Endodermal cell (in vitro differentiated cells): ENCODE measurements at places on chromosomes 3 and 15. TPM values are rescaled to one million over a fixed set of nuclear protein-coding genes. Genes with fewer than 3 reads are reported as not detected.

SCN11A gene
- 0.35 to 0.40 TPM (median 0.36 TPM) in 3 replicates for total RNA-seq

CCNB2 gene
- 76.6 and 77.5 TPM in 2 replicates for total RNA-seq

NEK10 gene
- total RNA-seq = 0.42 to 2.8 TPM (median 1.3 TPM) in 3 replicates

ISL2 gene
- total RNA-seq = 0.27 and 0.51 TPM in 2 replicates

DAZL gene
- total RNA-seq = 0.14 TPM in 1 of 2 replicates, not detected in the other

BMF gene
- 46.9 and 53.5 TPM in 2 replicates for total RNA-seq

- no peak overlapping the region for H3K4me3 ChIP-seq
- H3K27me3 ChIP-seq = no peaks in the 10 kb centered on the region
- H3K4me1 ChIP-seq = no peaks in the 10 kb centered on the region
- DNase-seq = no peak
These were observed 5.9 kb upstream of the EDEM1 start for GRCh38 chr3:5181469-5182141.

- H3K27me3 ChIP-seq = no peaks in the 10 kb centered on the region
- no peaks in the 10 kb centered on the region for H3K36me3 ChIP-seq
- H3K4me3 ChIP-seq = no peak overlapping the region
- no peak overlapping the region for H3K27ac ChIP-seq
These were observed 82.5 kb upstream of the RGMA start for GRCh38 chr15:93171476-93171875.

- H3K4me1 ChIP-seq = peaks cover 9% of the 10 kb centered on the region
- no peak for DNase-seq
- H3K27ac ChIP-seq = no peak overlapping the region
These were observed 2.1 kb downstream of the CMC1 start for GRCh38 chr3:28243424-28244106.

DNA sequence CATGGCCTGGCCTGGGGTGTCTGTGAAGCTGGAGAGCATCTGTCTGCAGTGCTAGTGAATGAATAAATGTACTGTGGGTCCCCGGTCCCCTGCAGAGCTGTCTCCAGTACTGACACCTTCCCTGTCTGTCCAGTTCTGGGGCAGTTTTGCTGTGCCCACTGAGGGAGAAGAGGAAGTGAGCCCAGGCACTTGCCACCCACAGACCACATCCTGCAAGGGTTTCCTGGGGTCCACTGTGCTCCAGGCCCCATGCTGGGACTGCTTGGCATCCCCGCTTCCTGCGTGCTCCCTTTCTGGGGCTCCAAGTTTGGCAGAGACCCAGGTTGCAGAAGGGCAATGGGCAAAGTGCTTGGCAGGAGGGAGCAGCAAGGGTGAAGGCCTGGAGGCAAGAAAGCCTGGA lies 4.9 kb upstream of the SLC6A6 start:
- peaks cover 8% of the 10 kb centered on the region for H3K4me1 ChIP-seq
- no peak for DNase-seq
- H3K27ac ChIP-seq = no peak overlapping the region

DNA sequence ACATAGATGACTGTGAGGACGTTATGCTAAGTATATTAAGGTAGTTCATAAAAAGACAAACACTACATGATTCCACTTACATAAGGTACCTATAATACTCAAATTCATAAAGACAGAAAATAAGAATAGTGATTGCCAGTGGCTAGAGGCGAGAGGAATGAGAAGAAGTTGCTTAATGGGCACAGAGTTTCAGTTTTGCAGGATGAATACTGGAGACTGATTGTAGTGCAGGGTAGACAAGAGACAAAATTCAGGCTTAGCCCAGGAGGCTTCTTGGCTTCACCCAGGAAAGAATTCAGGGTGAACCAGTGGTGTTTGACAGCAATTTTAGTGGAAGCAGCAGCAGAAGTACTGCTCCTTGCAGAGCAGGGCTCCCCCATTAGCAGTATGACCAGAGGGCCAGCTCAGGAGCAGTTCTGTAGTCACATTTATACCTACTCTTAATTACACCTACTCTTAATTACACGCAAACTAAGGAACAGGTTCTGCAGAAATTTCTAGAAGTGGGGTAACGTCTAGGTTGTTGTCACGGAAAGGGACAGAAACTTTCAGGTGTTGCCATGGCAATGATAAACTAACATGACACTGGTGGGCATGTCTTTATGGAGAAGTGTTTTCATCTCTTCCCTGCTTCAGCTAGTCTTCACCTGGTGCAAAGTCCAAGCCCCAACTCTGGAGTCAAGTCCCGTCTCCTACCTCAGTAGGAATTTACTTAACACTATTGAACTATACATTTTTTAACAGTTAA lies 55.2 kb downstream of the TBL1XR1 start:
- no peaks in the 10 kb centered on the region for H3K27me3 ChIP-seq
- H3K4me1 ChIP-seq = peaks cover 7% of the 10 kb centered on the region
- H3K36me3 ChIP-seq = peaks cover 55% of the 10 kb centered on the region
- DNase-seq = no peak
- H3K4me3 ChIP-seq = no peak overlapping the region

GRCh38 chr3:105781871-105782270 lies 86.9 kb downstream of the CBLB start:
- H3K36me3 ChIP-seq = no peaks in the 10 kb centered on the region
- DNase-seq = no peak
- no peak overlapping the region for H3K27ac ChIP-seq
- H3K4me3 ChIP-seq = no peak overlapping the region
- peaks cover 4% of the 10 kb centered on the region for H3K4me1 ChIP-seq
- H3K27me3 ChIP-seq = peaks cover 17% of the 10 kb centered on the region

GRCh38 chr3:192906940-192907339 lies 10.7 kb downstream of the MB21D2 start:
- no peak overlapping the region for H3K27ac ChIP-seq
- H3K36me3 ChIP-seq = peaks cover 11% of the 10 kb centered on the region
- no peak overlapping the region for H3K4me3 ChIP-seq
- no peak for DNase-seq
- H3K4me1 ChIP-seq = no peaks in the 10 kb centered on the region

DNA sequence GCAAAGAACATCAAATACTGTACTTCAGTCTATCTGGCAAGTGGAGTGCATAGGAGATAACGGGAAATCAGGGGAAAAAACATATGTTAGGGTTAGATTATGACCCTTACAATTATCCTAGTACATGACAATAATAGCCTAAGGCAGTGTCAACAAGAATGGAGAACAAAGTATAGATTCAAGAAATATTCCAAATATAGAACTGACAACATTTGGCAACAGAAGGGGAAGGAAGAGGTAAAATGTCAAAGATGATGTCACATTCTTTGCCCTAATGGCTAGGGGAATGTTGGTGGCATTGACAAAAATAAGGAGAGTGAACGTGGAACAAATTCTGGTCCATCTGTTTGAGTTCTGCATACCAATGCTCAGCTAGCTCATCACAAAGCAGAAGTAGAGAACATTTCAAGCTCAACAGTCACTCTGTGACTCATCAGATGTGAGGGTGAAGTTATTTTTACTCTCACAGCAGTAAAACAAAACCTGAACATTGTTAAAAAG lies 15.5 kb upstream of the ATP8B4 start:
- DNase-seq = no peak
- H3K27me3 ChIP-seq = no peaks in the 10 kb centered on the region
- no peak overlapping the region for H3K4me3 ChIP-seq
- no peak overlapping the region for H3K27ac ChIP-seq
- H3K36me3 ChIP-seq = no peaks in the 10 kb centered on the region

GRCh38 chr15:40075298-40076044 lies 33.2 kb downstream of the BMF start:
- H3K36me3 ChIP-seq = no peaks in the 10 kb centered on the region
- H3K27ac ChIP-seq = no peak overlapping the region
- DNase-seq = no peak
- no peaks in the 10 kb centered on the region for H3K27me3 ChIP-seq

DNA sequence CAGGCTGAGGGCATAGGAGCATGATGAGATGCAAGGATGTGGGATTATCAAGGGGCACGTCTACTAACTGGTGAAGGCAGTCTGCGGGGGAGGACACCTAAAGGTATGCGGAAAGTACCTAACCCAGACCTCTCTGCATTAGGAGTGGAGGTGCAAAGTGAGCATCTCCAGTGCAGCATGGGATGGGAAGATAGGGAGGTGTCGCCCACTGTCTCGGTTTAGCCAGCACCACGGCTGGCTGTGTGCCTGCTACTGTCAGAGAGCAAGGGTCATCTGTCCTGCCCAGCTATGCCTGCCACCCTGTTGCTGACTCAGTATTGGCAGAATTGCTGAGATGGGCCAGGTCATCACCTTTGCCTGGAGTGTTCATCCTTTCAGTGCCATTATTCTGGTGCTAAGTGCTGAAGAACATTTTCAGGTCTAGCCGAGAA lies 40.1 kb downstream of the OXNAD1 start:
- no peak overlapping the region for H3K27ac ChIP-seq
- H3K36me3 ChIP-seq = peaks cover 26% of the 10 kb centered on the region
- H3K4me3 ChIP-seq = no peak overlapping the region
- H3K27me3 ChIP-seq = no peaks in the 10 kb centered on the region
- no peak for DNase-seq

DNA sequence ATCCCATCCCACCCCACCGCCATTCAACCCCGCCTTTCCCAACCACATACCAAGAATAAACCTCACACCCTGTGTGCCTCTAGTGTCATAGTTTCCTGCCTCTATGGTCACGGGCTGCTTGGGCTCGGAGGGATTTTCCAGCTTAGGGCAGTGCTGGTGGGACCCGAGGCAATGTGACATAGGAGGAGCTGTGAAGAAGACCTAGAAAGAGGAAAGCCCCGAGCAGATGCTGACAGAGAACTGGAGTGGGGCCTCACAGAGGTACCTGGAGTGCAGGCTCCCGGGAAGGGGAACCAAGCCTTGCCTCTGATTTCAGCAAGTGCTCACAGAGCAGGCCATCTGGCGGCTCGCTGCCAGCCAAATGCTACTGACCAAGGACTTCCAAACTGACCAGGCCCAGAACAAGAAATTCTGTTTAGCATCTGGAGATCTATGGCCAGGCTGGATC lies 27.5 kb downstream of the BHLHE40 start:
- peaks cover 20% of the 10 kb centered on the region for H3K4me1 ChIP-seq
- H3K27me3 ChIP-seq = no peaks in the 10 kb centered on the region
- no peaks in the 10 kb centered on the region for H3K36me3 ChIP-seq
- no peak overlapping the region for H3K27ac ChIP-seq

DNA sequence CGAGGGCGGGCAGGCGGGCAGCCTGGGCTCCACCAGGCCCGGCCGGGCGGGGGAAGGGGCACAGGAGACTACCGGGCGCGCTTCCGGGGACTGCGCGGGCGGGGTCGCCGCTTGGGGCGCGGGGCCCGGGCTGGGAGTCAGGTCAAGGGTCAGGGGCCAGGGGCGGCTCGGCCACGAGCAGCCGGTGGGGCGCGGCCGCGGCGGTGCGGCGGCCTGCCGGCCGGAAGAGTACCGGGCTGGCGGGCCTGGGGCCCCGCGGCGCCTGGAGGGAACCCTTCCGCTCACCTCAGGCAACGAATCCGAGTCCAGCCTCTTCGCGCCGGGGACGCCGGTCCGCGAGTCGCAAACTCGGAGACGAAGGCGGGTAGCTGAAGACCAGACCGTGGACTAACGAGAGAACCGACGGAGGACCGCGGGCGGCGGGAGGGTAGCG lies 225 bp downstream of the RHOA start:
- H3K4me1 ChIP-seq = peaks cover 7% of the 10 kb centered on the region
- peak overlapping the region; percentile 90 for H3K27ac ChIP-seq
- no peak for DNase-seq
- H3K4me3 ChIP-seq = peak overlapping the region; percentile 96
- no peaks in the 10 kb centered on the region for H3K27me3 ChIP-seq
- peaks cover 6% of the 10 kb centered on the region for H3K36me3 ChIP-seq

DNA sequence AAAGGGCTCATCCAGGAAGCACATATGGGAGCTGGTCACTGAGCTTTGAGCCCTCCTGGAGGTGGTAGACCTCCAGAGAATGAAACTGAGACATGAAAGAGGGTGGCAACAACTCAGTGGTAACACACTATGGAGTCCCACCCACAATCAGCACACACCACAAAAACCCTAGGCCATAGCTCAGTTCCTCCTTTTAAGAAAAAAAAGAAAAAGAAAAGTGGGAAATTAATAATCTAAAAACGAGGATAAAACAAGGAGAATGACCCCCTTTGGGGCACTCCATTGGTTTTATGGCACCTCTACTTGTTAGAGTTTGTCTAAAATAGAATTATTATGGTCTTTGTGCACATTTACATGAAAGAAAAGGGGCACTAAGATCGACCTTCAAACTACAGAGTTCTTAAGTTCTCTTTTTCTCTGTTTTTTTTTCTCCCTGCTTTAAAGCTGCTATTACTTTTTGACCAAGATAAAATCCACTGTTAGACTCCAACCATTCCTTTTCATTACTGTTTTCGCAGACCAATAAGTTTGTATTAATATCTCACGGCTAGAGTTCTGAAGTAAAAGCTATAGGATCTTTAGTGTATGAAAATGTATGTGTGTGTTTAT lies 40.2 kb upstream of the ZBTB20 start:
- H3K4me3 ChIP-seq = peak overlapping the region; percentile 39
- no peak overlapping the region for H3K27ac ChIP-seq
- DNase-seq = no peak
- no peaks in the 10 kb centered on the region for H3K36me3 ChIP-seq

- H3K27ac ChIP-seq = no peak overlapping the region
- no peaks in the 10 kb centered on the region for H3K27me3 ChIP-seq
- peak; percentile 74 for DNase-seq
- H3K36me3 ChIP-seq = no peaks in the 10 kb centered on the region
- H3K4me1 ChIP-seq = no peaks in the 10 kb centered on the region
These were observed 343.5 kb downstream of the NEK10 start for GRCh38 chr3:27025718-27026117.

GRCh38 chr3:157083824-157084223 lies 76.1 kb downstream of the CCNL1 start:
- H3K27ac ChIP-seq = no peak overlapping the region
- no peak overlapping the region for H3K4me3 ChIP-seq
- H3K4me1 ChIP-seq = peaks cover 14% of the 10 kb centered on the region
- no peaks in the 10 kb centered on the region for H3K27me3 ChIP-seq

DNA sequence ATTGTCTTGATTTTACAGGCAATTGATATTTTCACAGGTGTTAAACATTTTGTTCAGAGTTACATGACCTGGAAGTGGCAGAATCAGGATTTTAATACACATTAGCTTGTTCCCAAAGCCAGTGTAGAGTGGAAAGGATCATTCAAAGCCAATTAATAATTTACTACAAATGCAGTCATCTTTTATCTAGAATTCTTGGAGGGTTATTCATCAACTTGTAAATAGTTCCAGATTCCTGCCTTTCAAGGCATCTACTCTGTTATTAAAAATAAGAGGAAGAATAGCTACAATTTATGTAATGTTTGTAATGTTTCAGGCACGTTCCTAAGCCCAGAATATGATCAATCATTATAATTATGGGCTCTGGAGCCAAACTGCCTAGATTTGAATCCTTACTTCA lies 358.5 kb downstream of the ZNF385D start:
- no peaks in the 10 kb centered on the region for H3K36me3 ChIP-seq
- no peak for DNase-seq
- no peak overlapping the region for H3K4me3 ChIP-seq
- no peak overlapping the region for H3K27ac ChIP-seq
- no peaks in the 10 kb centered on the region for H3K4me1 ChIP-seq

GRCh38 chr15:33330931-33331330 lies 20.2 kb downstream of the RYR3 start:
- H3K4me1 ChIP-seq = no peaks in the 10 kb centered on the region
- no peak overlapping the region for H3K4me3 ChIP-seq
- no peaks in the 10 kb centered on the region for H3K27me3 ChIP-seq
- DNase-seq = no peak

- H3K4me1 ChIP-seq = no peaks in the 10 kb centered on the region
- H3K27me3 ChIP-seq = no peaks in the 10 kb centered on the region
- H3K27ac ChIP-seq = no peak overlapping the region
- no peak overlapping the region for H3K4me3 ChIP-seq
- no peaks in the 10 kb centered on the region for H3K36me3 ChIP-seq
- DNase-seq = no peak
These were observed 538.1 kb downstream of the MAGI1 start for GRCh38 chr3:65500398-65501306.
